Erythroblast (primary cell): ENCODE measurements at places on chromosomes 5 and 9.

DNA sequence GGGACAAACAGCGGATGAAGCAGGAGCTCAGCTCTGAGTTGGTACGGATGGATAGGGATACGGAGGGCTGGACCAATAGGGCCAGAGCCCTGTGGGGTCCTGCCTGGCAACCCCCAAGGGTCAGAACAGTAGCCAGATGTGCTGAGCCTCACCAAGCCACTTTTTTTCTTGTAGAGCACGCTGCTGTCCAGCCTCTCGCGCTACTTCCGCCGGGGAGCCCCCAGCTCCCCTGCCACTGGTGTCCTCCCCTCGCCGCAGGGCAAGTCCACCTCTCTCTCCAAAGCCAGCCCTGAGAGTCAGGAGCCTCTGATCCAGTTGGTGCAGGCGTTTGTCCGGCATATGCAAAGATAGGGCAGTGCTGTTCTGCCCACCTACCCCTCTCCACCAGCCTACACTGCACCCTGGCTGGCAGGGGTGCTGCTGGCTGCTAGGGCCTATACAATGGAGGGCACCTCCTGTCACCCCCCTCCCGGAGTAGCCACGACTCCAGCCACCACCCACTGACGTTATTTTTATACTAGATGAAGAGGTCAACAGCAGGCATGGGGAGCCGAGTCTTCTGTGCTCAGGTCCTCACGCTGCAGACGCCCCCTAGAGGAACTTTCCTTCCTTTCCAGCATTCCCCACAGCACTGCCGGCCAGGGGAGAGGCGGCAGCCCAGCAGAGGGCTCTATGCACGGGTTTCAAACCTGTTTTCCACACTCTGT is 21.6 kb downstream of the SH3GLB2 start:
- peak; percentile 78 for DNase-seq

GRCh38 chr5:138724470-138725146 is 28.6 kb upstream of the CTNNA1 start:
- no peak for DNase-seq

DNA sequence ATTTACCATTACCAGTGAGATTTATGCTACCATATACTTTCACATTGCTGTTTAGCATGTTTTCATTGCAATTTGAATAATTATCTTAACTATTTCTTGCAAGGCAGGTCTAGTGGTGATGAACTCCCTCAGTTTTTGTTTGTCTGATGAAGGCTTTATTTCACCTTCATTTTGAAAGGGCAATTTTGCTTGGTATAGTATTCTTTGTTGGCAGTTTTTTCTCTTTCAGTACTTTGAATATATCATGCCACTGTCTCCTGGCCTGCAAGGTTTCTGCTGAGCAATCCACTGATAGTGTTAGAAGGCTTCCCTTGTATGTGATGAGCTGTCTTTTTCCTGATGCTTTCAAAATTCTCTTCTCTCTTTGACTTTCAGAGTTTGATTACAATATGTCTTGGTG is 188.0 kb downstream of the MARCHF11 start:
- DNase-seq, result no peak

DNA sequence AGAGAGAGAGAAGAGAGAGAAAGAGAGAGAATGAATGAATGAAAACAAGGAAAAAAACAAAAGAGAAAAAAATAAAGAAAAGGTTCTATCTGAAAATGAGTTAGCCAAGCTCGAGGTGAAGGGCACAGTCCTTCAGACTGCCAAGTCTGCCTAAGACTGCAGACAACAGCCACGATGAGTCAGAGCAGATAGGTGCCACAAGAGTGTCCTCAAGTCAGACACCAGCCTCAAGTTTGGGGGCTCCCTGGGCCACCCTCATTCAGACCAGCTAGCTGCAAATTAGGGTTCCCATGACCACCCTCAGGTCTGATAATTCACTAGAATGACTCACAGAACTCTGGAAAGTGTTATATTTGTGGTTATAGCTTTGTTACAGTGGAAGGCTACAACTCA is 13.9 kb upstream of the HABP4 start:
- no peak for DNase-seq

DNA sequence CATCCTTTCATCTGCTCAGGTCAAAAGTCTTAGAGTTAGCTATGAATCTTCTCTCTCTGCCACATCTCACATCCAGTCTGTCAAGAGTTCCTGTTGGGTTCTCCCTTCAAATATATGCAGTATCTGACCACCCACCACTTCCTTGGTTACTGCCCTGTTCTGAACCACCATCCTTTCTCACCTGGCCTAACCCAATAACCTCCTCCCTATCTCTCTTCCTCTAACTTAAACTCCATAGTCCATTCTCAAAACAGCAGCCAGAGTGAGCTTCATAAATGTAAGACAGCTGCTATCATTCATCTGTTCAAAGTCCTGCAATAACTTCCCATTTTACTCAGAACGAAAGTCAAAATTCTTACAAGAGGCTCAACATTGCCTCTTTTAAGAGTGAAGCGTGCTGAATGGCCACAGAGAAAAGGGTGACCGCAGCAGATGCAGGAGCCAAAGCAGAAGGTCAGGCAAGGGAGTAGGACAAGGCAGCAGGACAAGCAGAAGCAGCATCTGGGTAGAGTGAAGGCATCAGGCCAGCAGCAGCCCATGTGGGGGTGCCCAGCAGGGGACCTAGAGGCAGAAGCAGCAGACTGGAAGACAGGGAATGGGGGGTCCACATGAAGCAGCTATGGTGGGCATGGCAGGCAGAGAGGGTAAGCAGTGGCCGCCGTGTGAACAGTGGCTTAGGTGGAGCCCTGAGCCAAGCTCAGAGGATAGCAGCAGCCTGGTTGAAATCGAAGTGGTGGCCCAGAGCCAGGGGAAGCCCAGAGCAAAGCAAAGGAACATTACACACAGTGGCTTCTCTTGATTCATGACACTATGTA is 39.3 kb upstream of the CDC42SE2 start:
- no peak for DNase-seq

DNA sequence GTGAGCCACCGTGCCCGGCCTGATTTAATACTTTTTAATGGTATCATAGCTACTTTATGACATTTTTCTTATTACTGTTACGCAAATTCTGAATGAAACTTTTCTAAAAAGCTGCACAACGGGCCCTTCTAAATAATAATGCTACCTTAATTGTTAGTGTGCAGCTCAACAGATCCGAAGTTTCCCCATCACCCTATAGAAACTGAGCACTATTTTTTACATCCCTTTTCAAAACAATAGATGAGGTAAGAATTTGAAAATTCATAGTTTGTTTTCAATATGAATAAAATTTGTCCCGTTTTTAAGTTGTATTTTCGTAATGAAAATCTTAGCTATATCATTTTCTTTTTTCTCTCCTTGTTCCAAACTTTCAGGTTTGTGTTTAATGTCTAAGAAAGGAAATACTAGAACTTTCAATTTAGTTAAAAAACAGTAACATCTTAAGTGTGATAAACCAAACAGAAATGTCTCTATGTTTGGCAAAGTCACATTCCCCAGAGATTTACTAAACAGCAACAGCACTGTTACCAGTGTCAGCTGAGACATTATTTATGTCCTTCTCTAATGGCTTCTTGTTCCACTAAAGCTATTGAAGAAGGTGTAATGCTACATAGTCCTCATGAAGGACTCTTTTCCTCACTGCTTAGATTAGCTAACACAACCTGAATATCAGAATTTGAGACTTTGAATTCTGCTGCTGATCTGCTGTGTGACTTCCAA is 22.9 kb downstream of the KIF2A start:
- DNase-seq, result no peak

DNA sequence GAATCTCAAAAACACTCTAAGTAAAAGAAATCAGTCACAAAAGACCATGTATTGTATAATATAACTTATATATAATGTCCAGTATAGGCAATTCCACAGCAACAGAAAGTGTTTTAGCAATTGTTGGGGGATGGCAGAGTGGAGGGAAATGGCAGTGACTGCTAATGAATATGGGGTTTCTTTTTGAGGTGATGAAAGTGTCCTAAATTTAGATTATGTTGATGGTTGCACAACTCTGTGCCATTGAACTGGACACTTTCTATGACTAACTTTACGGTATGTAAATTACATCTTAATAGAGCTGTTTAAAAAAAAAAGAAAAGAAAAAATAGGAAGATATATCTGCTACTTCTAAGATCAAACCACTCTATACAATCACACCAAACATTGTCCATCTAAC is 124.9 kb upstream of the ZNF462 start:
- no peak for DNase-seq

DNA sequence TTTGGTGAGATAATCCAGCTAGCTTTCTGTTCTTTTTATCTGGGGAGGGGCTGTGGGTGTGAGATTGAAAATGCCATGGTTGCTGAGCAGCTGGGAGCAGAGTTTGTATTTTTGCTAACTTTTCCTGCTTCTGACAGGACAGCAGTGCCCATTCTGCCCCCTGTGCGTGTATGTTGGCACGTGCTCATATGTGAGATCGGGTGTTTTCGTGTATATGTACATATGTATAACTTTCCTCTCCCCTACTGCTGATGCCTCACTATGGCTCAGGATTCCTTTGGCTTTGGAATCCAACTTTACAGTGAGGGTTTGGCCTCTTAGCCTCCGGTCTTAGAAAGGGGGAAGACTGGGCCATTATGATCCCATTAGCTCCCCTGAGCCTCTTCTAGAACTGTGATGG is 38.3 kb downstream of the RGS3 start:
- no peak for DNase-seq

GRCh38 chr9:70534471-70534870 is 120.0 kb upstream of the KLF9 start:
- no peak for DNase-seq

GRCh38 chr9:13279284-13280141 is at the start of gene MPDZ:
Gene MPDZ (minus strand): TSS chr9:13279692. CDS start chr9:13250315, 29,377 bp downstream.
- DNase-seq, result peak; percentile 69

DNA sequence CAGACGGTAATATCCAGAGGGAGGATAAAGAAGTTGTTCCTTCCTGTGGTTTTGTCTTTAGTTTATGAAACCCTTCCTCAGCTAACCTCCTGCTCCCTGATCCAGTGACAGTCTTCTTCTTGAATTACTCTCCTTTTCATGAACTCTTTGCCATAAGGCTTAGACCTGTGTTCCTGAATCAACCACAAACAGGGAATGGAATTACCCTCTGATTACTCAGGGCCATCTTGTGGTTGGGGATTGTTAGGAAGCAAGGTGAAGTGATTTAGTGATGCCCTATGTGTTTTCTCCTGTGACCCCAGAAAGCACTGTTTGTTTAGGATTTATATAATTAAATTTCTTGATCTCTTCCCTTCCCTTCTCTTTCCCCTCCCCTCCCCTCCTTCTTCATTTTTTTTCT is 409.1 kb downstream of the TAF11L14 start:
- no peak for DNase-seq

DNA sequence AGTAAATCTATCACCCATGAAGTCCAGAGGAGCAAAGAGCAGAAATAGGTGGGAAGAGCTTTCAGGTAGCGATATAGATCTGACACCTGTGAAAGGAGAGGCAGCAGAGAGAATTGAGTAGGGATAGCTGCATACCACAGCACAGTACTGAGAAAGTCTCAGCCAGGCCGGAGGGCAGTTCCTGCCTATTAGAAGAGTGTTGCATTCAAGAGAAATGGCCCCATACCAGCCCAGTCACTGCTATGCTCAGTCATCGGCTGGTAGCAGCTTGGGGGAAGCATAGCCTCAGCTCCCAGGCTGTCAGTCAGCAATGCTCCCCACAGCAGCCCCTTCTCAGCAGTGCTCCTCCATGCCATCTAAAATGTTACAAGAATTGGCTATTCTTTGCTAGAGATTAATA is 285.1 kb upstream of the CDH6 start:
- no peak for DNase-seq

- DNase-seq, result no peak
These were observed 1170.6 kb upstream of the NUDT12 start for GRCh38 chr5:104733063-104733669.

GRCh38 chr5:88503406-88503805 is 234.8 kb upstream of the TMEM161B start:
- DNase-seq, result no peak

GRCh38 chr9:92970467-92970923 is 23.2 kb downstream of the FGD3 start:
- no peak for DNase-seq

DNA sequence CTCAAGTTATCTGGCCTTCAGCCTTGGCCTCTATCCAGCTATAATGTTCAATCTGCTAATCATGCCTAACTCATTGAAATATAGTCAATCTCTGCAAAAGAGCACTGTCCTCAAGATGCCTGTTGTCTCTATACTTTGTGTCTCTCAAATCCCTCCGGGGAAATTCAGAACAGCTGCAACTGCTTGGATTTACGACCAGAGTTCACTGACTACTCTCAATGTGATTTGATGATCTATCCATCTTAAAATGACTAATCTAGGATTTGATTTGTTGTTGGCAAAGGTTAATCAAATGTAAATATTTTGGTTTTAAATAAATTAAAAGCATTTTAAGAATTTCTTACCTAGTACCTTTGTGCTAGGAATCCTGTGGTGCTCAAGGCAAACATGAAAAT is 40.9 kb downstream of the SVEP1 start:
- no peak for DNase-seq

- DNase-seq, result no peak
These were observed 811.6 kb upstream of the ZNF608 start for GRCh38 chr5:125558016-125558415.

- no peak for DNase-seq
These were observed 1.9 kb downstream of the TERT start for GRCh38 chr5:1292846-1293415.

DNA sequence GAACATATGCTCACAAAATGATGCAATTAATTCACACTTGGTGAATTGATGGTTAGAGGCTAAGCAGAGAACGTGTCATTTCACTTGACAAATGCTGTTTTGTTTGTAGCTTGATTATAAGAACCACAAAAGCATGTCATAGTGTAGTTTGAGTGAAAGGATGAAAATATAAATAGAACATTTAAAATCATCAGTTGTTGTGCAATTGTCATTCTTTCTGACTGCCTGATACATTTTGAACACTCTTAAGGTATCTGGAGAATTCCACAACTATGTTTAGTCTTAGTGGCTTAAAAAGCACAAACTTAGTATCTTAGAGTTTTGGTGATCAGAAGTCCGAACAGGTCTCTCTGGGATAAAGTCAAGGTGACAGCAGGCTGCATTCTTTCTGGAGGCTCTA is 129.4 kb downstream of the BASP1 start:
- DNase-seq, result no peak

GRCh38 chr5:115309751-115310370 is 13.4 kb upstream of the CCDC112 start:
- peak; percentile 70 for DNase-seq

GRCh38 chr9:20379804-20380225 is 242.5 kb downstream of the MLLT3 start:
- peak; percentile 31 for DNase-seq

GRCh38 chr5:131068893-131069643 is 96.0 kb downstream of the HINT1 start:
- no peak for DNase-seq

GRCh38 chr9:120868339-120868675 is 8.7 kb downstream of the PHF19 start:
- DNase-seq, result no peak

- DNase-seq, result no peak
These were observed 594 bp downstream of the ANKRD18A start for GRCh38 chr9:38619556-38620447.

- DNase-seq, result no peak
These were observed 34.7 kb downstream of the GGTA1 start for GRCh38 chr9:121464968-121465367.

GRCh38 chr5:15020736-15021135 is 149.2 kb upstream of the ANKH start:
- DNase-seq, result no peak

- no peak for DNase-seq
These were observed 30.2 kb upstream of the SEMA6A start for GRCh38 chr5:116604805-116605204.
